ENCODE measurements at places on chromosomes 6 and 20. TPM values are rescaled to one million over a fixed set of nuclear protein-coding genes. Genes with fewer than 3 reads are reported as not detected.

The LHFPL5 gene
- not detected for total RNA-seq

The SAMD3 gene
- total RNA-seq: 5.5 TPM

The SCAF8 gene
- total RNA-seq: 39.4 TPM

The PRSS35 gene
- total RNA-seq: 0.59 TPM

The OXT gene
- not detected for total RNA-seq

The SLC9A8 gene
- 17.7 TPM for total RNA-seq

The EYA4 gene
- 2.6 TPM for total RNA-seq

The DLL1 gene
- 12.9 TPM for total RNA-seq

GRCh38 chr6:92180090-92180489 lies 1239.3 kb downstream of the EPHA7 start:
- no peaks in the 10 kb centered on the region for H3K4me1 ChIP-seq
- no peak for DNase-seq

DNA sequence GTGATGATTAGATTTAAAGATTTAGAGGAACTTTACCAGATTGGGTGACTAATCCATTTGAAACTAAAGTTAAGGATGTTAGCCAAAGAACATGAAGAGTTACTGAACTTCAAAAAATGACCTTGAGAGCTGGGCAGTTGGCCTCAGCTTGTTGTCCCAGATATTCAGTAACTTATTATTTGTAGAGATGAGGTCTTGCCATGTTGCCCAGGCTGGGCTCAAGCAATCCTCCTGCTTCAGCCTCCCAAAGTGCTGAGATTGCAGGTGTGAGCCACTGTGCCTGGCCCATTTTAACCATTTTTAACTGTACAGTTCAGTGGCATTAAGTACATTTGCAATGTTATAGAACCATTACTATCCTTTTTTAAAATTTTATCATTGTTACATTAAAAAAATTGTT lies 161.5 kb downstream of the SLC16A10 start:
- no peak overlapping the region for H3K27ac ChIP-seq
- H3K4me3 ChIP-seq: no peak overlapping the region
- no peaks in the 10 kb centered on the region for H3K4me1 ChIP-seq
- DNase-seq: no peak
- no peaks in the 10 kb centered on the region for H3K27me3 ChIP-seq
- H3K36me3 ChIP-seq: no peaks in the 10 kb centered on the region

GRCh38 chr6:31568537-31568961 lies 3.5 kb upstream of the LTA start:
- H3K27me3 ChIP-seq: no peaks in the 10 kb centered on the region
- H3K4me1 ChIP-seq: peaks cover 12% of the 10 kb centered on the region
- H3K36me3 ChIP-seq: no peaks in the 10 kb centered on the region
- DNase-seq: no peak
- peak overlapping the region; percentile 6 for H3K27ac ChIP-seq
- H3K4me3 ChIP-seq: no peak overlapping the region

DNA sequence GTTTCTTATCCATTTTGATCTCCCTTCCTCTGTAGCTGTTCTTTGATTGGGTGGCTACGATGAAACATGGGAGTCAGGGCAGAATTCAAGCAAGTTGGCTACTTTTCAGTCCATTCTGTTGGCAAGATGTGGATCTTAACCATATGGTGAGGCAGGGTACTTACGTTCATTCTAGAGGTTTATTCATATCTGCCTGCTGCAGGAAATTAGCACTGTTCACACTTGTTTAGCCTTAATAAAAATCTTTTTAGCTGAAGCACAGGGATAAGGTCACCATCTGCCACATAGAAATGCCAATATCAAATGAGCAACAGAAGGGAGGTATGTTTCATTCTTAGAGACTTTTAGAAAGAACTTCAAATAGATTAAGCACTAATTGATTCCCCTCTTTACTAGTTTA lies 83.9 kb downstream of the GRIK2 start:
- H3K27ac ChIP-seq: no peak overlapping the region
- no peak for DNase-seq
- no peak overlapping the region for H3K4me3 ChIP-seq
- H3K36me3 ChIP-seq: no peaks in the 10 kb centered on the region

- H3K4me1 ChIP-seq: peaks cover 19% of the 10 kb centered on the region
- no peaks in the 10 kb centered on the region for H3K36me3 ChIP-seq
- no peak overlapping the region for H3K27ac ChIP-seq
- no peak for DNase-seq
- H3K4me3 ChIP-seq: no peak overlapping the region
Measured at GRCh38 chr6:26230351-26230750, 134.6 kb upstream of the BTN3A2 start.

DNA sequence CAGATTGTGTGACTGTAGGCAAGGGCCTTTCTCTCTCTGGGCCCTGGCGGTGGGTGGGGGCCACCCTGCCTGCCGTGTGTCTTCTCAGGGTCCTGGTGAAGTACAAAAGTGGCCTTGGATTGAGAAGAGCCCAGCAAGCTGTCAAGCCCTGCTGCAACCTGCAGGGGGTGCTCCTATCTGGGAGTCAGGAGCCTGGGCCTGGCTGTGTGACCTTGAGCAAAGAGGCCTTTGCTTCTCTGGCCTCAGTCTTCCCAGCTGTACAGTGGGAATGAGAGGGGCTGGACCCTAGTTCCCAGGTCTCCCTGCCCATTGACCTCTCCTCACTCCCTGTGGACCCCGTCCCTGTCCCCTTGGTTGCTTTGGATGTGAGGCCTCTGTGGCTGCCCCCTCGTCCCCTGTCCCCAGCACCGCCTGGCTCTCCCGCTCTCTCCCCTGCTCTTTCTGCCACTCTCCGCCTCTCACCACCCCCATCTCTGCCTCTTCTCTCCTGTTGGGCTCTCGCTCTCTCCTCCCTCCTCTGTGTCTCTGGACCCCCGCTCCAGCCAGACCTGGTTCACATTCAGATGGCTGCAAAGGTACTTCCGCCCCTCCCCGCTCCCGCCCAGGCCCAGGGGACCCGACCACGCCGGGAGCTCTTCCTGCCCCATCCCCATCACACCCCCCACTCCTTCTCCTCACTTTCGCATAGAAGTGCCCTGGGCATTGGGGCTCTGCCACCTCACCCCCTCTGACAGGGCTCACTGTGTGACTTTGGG lies 46.7 kb downstream of the SRC start:
- peak; percentile 38 for DNase-seq
- no peaks in the 10 kb centered on the region for H3K27me3 ChIP-seq
- no peaks in the 10 kb centered on the region for H3K4me1 ChIP-seq
- H3K36me3 ChIP-seq: peaks cover 54% of the 10 kb centered on the region

- no peaks in the 10 kb centered on the region for H3K4me1 ChIP-seq
- H3K27me3 ChIP-seq: no peaks in the 10 kb centered on the region
- no peak for DNase-seq
- no peak overlapping the region for H3K27ac ChIP-seq
Measured at GRCh38 chr6:39441986-39442385, 119.5 kb upstream of the KCNK16 start.

DNA sequence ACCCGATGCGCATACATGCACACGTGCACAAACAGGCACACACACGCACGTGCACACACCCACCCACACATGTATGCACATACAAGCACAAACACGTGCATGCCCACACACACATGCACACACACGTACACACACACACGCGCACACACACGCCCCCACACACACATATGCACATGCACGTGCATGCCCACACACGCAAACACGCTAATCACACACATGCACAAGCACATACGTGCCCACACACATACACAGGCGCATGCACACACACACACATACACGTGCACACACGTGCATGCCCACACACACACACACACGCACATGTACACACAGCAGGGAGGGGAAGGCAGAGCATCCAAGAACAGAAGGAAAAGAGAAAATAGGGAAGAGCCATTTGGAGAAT lies 26.8 kb upstream of the CHRNA4 start:
- no peaks in the 10 kb centered on the region for H3K4me1 ChIP-seq
- no peak overlapping the region for H3K27ac ChIP-seq

- no peak for DNase-seq
- no peak overlapping the region for H3K4me3 ChIP-seq
Measured at GRCh38 chr6:13908955-13909381, 15.8 kb upstream of the RNF182 start.

- no peaks in the 10 kb centered on the region for H3K36me3 ChIP-seq
- no peaks in the 10 kb centered on the region for H3K4me1 ChIP-seq
- DNase-seq: no peak
- no peaks in the 10 kb centered on the region for H3K27me3 ChIP-seq
Measured at GRCh38 chr6:133157995-133158394, 83.2 kb upstream of the EYA4 start.

- H3K27me3 ChIP-seq: no peaks in the 10 kb centered on the region
- H3K4me1 ChIP-seq: no peaks in the 10 kb centered on the region
- no peak for DNase-seq
- no peak overlapping the region for H3K27ac ChIP-seq
- H3K36me3 ChIP-seq: no peaks in the 10 kb centered on the region
Measured at GRCh38 chr6:28580475-28580874, 54.8 kb downstream of the GPX5 start.

- DNase-seq: no peak
- H3K36me3 ChIP-seq: no peaks in the 10 kb centered on the region
- H3K4me3 ChIP-seq: no peak overlapping the region
- H3K27ac ChIP-seq: no peak overlapping the region
Measured at GRCh38 chr20:2446845-2447244, 23.7 kb downstream of the SNRPB start.

- peak overlapping the region; percentile 70 for H3K27ac ChIP-seq
- no peaks in the 10 kb centered on the region for H3K36me3 ChIP-seq
- H3K4me3 ChIP-seq: no peak overlapping the region
- H3K27me3 ChIP-seq: no peaks in the 10 kb centered on the region
Measured at GRCh38 chr20:38872491-38873049, 53.6 kb upstream of the FAM83D start.

- H3K27me3 ChIP-seq: no peaks in the 10 kb centered on the region
- no peak overlapping the region for H3K4me3 ChIP-seq
- H3K36me3 ChIP-seq: no peaks in the 10 kb centered on the region
- no peak for DNase-seq
Measured at GRCh38 chr6:136378888-136379287, 89.2 kb upstream of the BCLAF1 start.

- H3K27me3 ChIP-seq: no peaks in the 10 kb centered on the region
- no peak overlapping the region for H3K27ac ChIP-seq
- peaks cover 17% of the 10 kb centered on the region for H3K4me1 ChIP-seq
- no peaks in the 10 kb centered on the region for H3K36me3 ChIP-seq
- peak overlapping the region; percentile 78 for H3K4me3 ChIP-seq
- DNase-seq: no peak
Measured at GRCh38 chr20:32763202-32764004, 1.2 kb downstream of the DNMT3B start.

DNA sequence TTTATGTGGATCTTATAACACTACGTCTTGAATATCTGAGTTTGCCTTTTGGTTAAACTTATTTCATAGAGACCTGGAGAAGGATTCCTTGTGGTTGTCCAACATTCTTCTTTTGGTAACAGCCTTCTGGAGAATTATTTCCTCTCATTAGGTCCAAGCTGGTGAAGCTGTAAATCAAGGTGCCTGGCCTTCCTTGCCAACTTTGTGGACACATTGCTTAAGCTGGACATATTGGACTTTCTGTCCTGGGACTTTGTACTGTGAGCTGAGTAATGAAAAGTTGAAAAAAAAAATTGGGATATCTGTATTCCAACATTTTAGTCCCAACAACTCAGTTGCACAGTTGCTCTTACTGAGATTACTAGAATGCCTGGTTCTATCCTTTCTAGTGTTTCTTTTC lies 186.2 kb downstream of the HAO1 start:
- H3K4me1 ChIP-seq: no peaks in the 10 kb centered on the region
- no peak overlapping the region for H3K4me3 ChIP-seq

DNA sequence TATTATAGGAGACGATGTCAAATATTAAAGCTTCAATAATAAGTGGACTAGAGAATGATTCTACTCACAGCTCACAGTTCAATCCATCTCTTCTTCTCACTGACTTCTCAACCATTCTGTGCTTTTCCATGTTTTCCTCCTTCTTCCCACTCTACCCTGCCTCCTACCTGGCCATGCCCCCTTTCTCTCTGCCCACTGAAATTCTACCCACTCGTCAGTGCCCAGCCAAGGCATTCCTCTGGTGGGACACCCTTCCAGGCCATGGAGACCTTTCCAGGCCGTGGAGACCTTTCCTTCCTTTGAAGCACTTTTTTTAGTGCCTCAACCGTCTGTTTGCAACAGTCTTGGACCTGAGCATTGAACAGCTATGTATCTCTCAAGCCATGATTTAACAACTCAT lies 18.5 kb downstream of the BACH2 start:
- no peak overlapping the region for H3K27ac ChIP-seq
- no peaks in the 10 kb centered on the region for H3K4me1 ChIP-seq
- H3K4me3 ChIP-seq: no peak overlapping the region
- H3K27me3 ChIP-seq: no peaks in the 10 kb centered on the region
- no peaks in the 10 kb centered on the region for H3K36me3 ChIP-seq
- DNase-seq: no peak

GRCh38 chr6:157075549-157076450 lies 247.5 kb downstream of the TMEM242 start:
- H3K36me3 ChIP-seq: no peaks in the 10 kb centered on the region
- H3K27ac ChIP-seq: no peak overlapping the region
- H3K4me3 ChIP-seq: no peak overlapping the region
- H3K27me3 ChIP-seq: no peaks in the 10 kb centered on the region
- no peak for DNase-seq

DNA sequence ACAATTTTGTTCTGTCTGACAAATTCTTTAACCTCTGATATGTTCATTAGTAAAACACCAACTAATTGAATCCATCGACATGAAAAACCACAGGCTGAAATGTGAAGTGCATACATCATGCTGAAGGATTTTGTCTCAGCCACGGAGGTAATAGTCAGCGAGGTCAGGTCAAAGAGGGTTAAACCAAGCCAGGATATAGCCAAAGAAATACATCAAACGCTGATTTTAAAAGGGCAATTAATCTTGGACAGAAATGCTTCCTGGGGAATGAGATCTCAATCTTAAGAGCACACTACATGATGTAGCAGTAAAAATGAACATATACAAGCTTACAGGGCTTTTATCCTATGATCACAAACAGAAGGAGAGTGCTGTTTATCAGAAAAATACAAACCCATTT lies 106.7 kb downstream of the PRDM1 start:
- H3K27ac ChIP-seq: no peak overlapping the region
- no peak overlapping the region for H3K4me3 ChIP-seq
- no peaks in the 10 kb centered on the region for H3K4me1 ChIP-seq
- no peaks in the 10 kb centered on the region for H3K36me3 ChIP-seq
- H3K27me3 ChIP-seq: no peaks in the 10 kb centered on the region
- no peak for DNase-seq

GRCh38 chr6:109820706-109821350 lies 129.7 kb downstream of the FIG4 start:
- H3K4me3 ChIP-seq: no peak overlapping the region
- DNase-seq: no peak
- no peaks in the 10 kb centered on the region for H3K27me3 ChIP-seq
- no peak overlapping the region for H3K27ac ChIP-seq
- no peaks in the 10 kb centered on the region for H3K4me1 ChIP-seq
- H3K36me3 ChIP-seq: peaks cover 12% of the 10 kb centered on the region

GRCh38 chr20:41508335-41508734 lies 109.8 kb downstream of the CHD6 start:
- peaks cover 18% of the 10 kb centered on the region for H3K36me3 ChIP-seq
- H3K4me3 ChIP-seq: no peak overlapping the region
- DNase-seq: no peak
- no peaks in the 10 kb centered on the region for H3K27me3 ChIP-seq
